Breast epithelium (tissue), 4 donors: ENCODE measurements at places on chromosomes 7 and 10. TPM values are rescaled to one million over a fixed set of nuclear protein-coding genes. Genes with fewer than 3 reads are reported as not detected.
A peak's percentile ranks its signal among the peaks of the same experiment; 100 is the strongest.

The HGF gene
- total RNA-seq, result 15.7 TPM

DNA sequence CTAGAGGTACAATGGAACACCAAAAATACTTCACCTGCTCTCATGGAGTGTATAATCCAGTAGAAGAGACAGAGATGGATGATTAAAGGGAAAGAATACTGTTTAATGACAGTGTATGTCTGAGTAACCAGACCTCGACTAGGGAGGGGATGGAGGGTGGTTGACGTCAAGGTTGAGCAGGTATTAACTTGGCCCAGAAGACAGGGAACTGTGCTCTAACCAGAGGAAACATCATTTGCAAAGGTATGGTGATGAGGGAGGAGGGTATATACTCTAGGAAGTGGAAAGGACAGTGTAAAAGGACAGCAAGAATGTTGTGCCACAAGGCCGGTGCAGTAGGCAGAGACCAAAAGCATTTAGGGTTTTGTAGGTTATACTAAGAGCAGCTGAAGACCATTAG is 2.9 kb downstream of the MIOS start:
- DNase-seq, result no peak

The POR gene
- 123 TPM for total RNA-seq

DNA sequence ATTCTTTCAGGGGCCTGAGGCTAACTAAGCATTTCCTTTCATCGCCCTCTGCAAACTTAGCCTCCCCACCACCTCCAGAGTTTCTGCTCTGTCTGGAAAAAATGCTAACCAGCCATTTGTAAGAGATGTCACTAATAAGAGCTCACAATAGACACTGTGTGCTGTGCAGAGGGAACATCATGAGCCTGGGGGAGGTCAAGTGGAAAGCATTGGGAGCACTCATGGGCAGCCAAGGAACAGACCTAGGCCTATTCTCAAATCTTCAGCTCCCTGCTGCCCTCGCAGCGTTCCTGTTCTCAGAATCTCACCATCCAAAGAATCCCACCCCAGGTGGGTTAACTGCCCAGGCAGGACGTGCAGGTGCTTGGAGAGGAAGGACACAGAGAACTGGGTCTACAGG is 27.1 kb upstream of the GPAM start:
- no peak for DNase-seq

GRCh38 chr10:124824507-124824906 is 22.9 kb downstream of the ABRAXAS2 start:
- no peak for DNase-seq

- DNase-seq, result no peak
These were observed 9.7 kb upstream of the CALU start for GRCh38 chr7:128729494-128729893.

DNA sequence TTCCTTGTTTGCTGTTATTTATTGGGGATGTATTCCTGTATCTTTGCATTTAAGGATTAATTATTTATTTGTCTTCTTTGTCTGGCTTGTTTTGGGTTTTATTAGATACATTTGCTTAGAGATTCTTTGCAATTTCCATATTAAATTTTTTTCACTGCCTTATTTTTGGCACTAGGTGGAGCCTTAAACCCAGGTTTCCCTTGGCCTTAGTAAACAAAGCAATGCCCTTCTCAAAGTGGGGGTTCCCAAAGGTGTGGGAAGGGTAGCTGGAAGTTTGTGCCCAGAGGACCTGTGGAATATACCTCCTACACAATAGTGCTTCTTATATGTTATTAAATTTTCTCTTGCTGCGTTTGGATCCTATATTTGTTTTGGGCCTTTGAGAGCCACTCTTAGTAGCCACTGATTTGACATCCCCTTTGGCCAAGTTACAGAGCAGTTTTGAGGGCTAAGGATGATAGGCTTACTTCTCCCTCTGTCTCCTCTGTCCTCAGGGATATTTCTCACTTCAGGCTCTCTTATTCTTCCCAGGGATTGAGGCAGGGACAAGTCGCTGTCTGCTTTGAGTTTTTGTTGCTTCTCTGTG is 162.3 kb downstream of the ITGB1 start:
- no peak for DNase-seq

The TACC2 gene
- 26.1 TPM for total RNA-seq

- DNase-seq, result no peak
These were observed 10.5 kb downstream of the TMEM273 start for GRCh38 chr10:49177391-49178355.

The CCDC3 gene
- 8.2 TPM for total RNA-seq

- DNase-seq, result peak; percentile 91
These were observed 75.4 kb downstream of the PROSER2 start for GRCh38 chr10:11898372-11899066.

The PTF1A gene
- not detected for total RNA-seq

GRCh38 chr10:101284101-101284743 is 55.0 kb upstream of the LBX1 start:
- no peak for DNase-seq

The ZNF92 gene
- total RNA-seq, result 7.7 TPM

DNA sequence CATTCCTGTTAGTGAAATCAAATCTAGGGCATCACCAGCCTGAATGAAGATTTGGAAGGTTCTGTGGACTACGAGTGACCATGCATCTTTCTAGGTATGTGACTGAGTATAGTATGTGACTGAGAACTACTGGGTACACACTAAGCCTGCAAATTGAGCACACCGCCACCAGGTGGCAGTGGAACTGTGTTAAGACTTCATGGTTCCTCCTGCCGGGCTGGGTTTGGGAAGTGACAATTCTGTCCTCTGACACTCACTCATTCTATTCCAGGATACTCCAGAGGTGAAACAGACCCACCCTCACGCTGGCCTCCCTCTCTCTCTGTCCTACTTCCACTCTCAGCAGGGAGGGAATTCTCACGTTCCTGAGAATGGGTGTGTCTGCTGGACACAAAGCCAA is 84.0 kb upstream of the TMEM248 start:
- no peak for DNase-seq

DNA sequence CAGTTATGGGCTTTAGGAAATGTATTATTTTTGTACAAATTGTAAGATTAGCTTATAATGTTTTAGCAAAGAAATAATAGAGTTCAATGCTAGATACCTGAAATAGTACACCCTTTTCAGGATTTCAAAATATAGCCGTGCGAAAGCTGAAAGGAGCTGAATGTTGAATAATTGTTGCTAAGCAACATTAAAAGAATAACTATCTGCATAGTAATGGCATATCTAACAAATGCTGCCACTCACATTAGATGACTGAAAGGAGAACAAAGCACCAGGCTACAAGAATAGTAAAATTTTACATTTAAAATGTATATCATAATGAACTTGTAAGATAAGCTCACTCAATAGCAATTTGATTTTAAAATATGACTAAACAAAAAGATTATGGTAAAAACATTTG is 82.5 kb downstream of the SDHAF3 start:
- no peak for DNase-seq

DNA sequence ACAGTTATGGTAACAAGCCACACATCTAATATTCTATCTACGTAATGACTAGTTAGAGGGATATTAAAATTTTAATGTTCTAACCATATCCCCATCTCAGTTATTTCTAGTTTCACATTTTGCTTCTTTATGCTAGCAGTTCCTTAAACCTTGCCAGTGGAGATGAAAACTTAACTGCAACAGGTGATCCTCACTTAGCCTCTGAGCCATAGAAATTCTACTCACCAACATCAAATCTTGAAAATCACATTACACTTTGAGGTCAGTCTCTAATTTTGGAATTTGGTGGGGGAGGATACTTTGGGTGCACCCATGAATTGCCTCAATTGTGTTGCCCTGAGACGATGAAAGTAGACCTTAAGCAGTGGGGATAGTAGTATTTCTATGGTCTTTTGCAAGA is 256.4 kb downstream of the GATA3 start:
- DNase-seq, result no peak

The GPR37 gene
- 0.32 TPM for total RNA-seq

The NUTM2D gene
- total RNA-seq, result 2.8 TPM

The SEMA3E gene
- 4.3 TPM for total RNA-seq

- no peak for DNase-seq
These were observed 744.7 kb upstream of the GALNT17 start for GRCh38 chr7:70387217-70387616.
